ENCODE measurements at places on chromosomes 1 and 21. TPM values are rescaled to one million over a fixed set of nuclear protein-coding genes. Genes with fewer than 3 reads are reported as not detected.

FNDC10 gene
- total RNA-seq, result 12.5 TPM

RGS8 gene
- total RNA-seq, result not detected

CATSPERE gene
- 0.83 TPM for total RNA-seq

TEDDM1 gene
- not detected for total RNA-seq

TMEM82 gene
- total RNA-seq, result not detected

TMEM51 gene
- total RNA-seq, result 2.2 TPM

HPCAL4 gene
- total RNA-seq, result 0.15 TPM

AMY2B gene
- total RNA-seq, result 6.4 TPM

CFAP74 gene
- total RNA-seq, result not detected

TMIGD3 gene
- total RNA-seq, result not detected

CD1B gene
- not detected for total RNA-seq

Data from cardiac ventricle fibroblast (primary cell).